Stimulated activated CD8-positive, alpha-beta memory T cell treated with anti-CD3 and anti-CD28 coated beads, Interleukin-15, amount 100 ng/mL, for 48 hours (primary cell): ENCODE measurements at places on chromosomes 1 and 21.

GRCh38 chr1:151314137-151314875, 12.9 kb downstream of the PI4KB start:
- no peak for DNase-seq

DNA sequence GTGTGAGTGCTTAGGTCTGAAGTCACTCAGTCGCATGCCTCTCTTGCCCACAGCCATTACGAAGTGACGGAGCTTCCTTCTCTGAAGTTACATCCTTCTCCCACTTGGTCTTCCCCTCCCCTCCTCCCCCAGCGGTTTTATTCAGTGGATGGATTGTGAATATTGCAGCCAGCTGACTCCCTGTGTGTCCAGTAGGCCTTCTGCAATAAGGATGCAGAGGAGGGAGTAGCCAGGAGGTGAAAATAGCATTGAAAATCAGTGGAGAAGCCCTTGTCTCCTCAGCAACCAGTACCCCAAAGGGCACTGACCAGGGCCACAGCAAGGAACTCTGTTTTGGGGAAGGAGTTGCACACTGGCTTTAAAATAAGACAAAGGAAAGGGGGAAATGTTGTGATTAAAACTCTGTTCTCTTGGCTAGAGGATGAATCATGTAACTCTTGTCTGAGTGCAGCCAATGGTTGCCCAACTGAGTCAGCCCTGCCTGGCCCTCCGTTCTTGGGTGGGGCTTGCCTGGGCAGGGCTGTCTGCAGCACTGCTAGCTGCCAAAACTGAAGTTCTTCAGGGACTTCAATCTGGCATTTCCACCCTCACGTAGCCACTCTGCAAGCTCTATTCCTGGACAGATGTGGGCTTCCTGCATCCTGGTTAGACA, 4.3 kb downstream of the S100A10 start:
- DNase-seq: no peak

DNA sequence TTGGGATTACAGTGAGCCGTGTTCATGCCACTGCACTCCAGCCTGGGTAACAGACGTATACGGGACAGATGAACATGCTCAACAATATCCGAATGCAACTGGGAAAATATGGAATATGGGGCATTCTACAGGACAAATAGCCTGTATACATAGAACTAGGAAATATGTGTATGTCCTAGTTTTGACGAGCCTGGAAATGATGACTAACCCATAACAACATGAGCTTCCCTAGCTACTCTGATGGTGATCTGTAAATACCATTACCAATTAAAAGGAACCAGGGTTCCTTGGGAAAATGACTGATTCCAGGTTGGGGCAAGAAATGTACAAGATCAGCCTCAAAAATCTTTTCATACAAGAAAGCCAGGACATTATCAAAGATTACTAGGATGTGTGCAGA, 42.8 kb upstream of the ARTN start:
- no peak for DNase-seq

GRCh38 chr1:32241001-32241763, 5.8 kb upstream of the FAM167B start:
- DNase-seq: no peak

- no peak for DNase-seq
Measured at GRCh38 chr1:243256590-243256989, 749 bp downstream of the SDCCAG8 start.

DNA sequence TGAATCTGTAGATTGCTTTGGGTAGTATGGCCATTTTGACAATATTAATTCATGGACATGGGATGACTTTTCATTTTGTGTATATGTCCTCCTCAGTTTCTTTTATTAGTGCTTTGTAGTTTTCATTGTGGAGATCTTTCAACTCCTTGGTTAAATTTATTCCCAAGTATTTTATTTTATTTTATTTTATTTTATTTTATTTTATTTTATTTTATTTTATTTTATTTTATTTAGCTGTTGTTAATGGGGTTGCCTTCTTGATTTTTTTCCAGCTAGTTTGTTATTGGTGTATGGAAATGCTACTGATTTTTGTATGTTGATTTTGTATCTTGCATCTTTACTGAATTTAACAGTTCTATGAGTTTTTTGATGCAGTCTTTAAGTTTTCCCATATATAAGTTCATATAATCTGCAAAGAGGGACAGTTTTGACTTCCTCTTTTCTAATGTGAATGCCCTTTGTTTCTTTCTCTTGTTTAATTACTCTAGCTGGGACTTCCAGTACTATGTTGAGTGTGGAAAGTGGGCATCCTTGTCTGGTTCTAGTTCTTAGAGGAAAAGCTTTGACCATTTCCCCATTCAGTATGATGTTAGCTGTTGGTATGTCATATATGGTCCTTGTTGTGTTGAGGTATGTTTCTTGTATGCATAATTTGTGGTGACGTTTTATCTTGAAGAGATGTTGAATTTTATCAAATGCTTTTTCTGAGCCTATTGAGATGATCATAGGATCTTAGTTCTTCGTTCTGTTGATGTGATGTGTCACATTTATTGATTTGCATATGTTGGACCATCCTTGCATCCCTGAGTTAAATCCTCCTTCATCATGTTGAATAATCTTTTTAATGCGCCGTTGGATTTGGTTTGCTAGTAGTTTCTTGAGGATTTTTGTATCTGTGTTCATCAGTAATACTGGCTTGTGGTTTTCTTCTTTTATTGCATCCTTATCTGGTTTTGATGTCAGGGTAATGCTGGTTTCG, 14.3 kb downstream of the CEPT1 start:
- DNase-seq: no peak

DNA sequence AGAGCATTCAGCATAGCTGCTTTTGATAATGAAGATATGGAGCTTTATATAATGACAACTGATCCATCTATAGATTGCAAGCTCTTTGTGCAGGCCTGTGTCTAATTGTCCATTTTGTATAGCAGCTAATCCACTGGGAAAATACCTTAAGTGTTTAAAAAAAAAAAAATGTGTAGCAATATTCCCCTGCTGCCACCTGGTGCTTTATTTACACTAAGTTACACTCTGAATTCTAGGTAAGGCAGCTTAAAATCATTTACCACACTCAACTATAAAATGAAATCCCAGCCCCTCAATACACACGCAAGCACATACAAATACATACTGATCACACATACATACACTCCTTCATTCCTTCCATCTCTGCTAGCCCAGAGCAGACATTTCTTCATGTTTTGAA, 49.1 kb upstream of the BCL9 start:
- DNase-seq: no peak

GRCh38 chr21:15752763-15753407, 23.1 kb downstream of the USP25 start:
- no peak for DNase-seq

GRCh38 chr1:184577319-184577718, 177.3 kb downstream of the EDEM3 start:
- DNase-seq: no peak
